Left colon (tissue), 2 donors: ENCODE measurements at places on chromosomes 1 and 21. TPM values are rescaled to one million over a fixed set of nuclear protein-coding genes. Genes with fewer than 3 reads are reported as not detected.

The IRF6 gene
- total RNA-seq, result 92.8 TPM

The KRTAP20-2 gene
- total RNA-seq, result not detected

The PLA2G2C gene
- total RNA-seq, result 0.28 TPM

- DNase-seq, result no peak
Observed at GRCh38 chr1:76260279-76260678, 185.7 kb downstream of the ST6GALNAC3 start.

GRCh38 chr1:211603191-211603701 is 24.3 kb upstream of the SLC30A1 start:
- no peak for DNase-seq

- DNase-seq, result no peak
Observed at GRCh38 chr1:7575041-7575400, 196.1 kb upstream of the VAMP3 start.
